ENCODE measurements at places on chromosomes 13 and 19. TPM values are rescaled to one million over a fixed set of nuclear protein-coding genes. Genes with fewer than 3 reads are reported as not detected.

DNA sequence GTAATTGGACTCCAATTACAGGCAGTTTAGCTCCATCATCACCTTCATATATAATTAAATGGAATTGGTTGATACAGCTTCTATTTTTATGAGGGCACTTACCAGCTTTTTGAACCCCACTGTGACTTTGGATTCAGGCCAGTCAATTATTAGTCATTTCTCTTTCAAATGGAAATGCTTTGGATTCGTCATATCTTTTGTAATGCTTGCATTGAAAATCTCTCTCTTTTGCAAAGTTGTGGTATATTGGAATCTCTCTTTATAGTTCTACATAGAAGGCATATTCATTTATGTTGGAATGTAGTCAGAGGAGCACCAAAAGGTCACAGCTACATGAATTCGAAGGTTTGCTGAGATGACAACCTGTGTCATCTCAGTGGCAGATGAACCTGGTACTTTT, 1074.3 kb upstream of the SLC10A2 start:
- H3K27ac ChIP-seq: no peak overlapping the region
- no peaks in the 10 kb centered on the region for H3K27me3 ChIP-seq
- no peak for DNase-seq
- no peaks in the 10 kb centered on the region for H3K36me3 ChIP-seq

GRCh38 chr13:32850316-32851052, 165.7 kb upstream of the KL start:
- H3K4me3 ChIP-seq: no peak overlapping the region
- peaks cover 6% of the 10 kb centered on the region for H3K4me1 ChIP-seq
- no peaks in the 10 kb centered on the region for H3K27me3 ChIP-seq

- no peaks in the 10 kb centered on the region for H3K36me3 ChIP-seq
- no peak overlapping the region for H3K4me3 ChIP-seq
- peak overlapping the region; percentile 74 for H3K27ac ChIP-seq
- H3K4me1 ChIP-seq: peaks cover 35% of the 10 kb centered on the region
These were observed 10.7 kb downstream of the RFX2 start for GRCh38 chr19:6099599-6099998.

DNA sequence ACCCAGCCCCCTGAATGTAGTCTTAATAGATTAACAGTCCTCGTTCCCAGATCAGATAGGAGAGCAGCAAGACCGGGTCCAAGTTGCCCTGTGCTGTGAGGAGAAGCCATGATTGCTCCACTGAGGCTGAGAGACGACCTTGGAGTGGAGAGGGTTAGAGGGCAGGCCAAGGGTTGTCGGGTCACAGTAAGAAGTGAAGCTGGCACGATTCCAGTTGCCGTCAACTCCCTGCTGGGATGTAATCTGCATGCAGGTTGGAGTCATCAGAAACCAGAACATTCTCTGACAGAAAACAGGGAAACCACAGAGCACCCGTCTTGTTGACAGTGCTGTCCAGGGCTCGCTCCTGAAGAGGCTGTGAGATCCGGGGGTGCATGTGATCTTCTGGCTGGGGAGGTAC, 19.0 kb upstream of the ATP11A start:
- H3K36me3 ChIP-seq: no peaks in the 10 kb centered on the region
- DNase-seq: no peak
- H3K4me1 ChIP-seq: no peaks in the 10 kb centered on the region
- H3K27me3 ChIP-seq: no peaks in the 10 kb centered on the region
- H3K4me3 ChIP-seq: no peak overlapping the region

GRCh38 chr13:67224148-67224846, 5.8 kb downstream of the PCDH9 start:
- H3K27ac ChIP-seq: peak overlapping the region; percentile 26
- H3K27me3 ChIP-seq: no peaks in the 10 kb centered on the region
- no peaks in the 10 kb centered on the region for H3K36me3 ChIP-seq
- peaks cover 9% of the 10 kb centered on the region for H3K4me1 ChIP-seq
- H3K4me3 ChIP-seq: peak overlapping the region; percentile 46
- peak; percentile 66 for DNase-seq

DNA sequence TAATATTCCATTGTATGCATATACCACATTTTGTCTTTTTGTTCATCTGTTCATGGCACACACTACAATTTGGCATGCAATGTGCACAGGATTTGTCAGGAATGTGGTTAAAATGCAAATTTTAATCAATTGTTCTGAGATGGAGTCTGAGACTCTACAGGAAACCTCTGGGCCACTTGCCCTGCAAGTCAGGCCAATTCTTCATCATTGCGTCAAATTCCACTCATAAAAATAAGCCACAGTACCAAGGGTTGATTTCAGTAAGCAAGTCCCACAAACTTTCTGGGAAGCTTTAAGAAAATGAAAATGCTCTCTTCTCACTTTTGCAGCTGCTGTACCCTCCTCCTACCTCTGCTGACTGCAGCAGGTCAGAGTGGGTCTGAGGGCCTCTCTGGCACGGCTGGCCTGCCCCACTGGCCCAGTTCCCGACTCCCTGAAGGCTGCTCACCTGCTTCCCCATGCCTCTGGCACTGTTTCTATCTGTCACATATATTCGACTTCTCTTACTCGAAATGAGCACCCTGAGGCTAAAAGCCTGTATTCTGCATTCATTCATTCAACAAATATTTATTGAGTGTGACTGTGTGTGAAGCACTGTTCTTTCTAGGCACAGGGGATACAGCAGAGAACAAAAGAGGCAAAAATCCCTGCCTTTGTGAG, 83.8 kb upstream of the WASF3 start:
- H3K4me1 ChIP-seq: peaks cover 11% of the 10 kb centered on the region

DNA sequence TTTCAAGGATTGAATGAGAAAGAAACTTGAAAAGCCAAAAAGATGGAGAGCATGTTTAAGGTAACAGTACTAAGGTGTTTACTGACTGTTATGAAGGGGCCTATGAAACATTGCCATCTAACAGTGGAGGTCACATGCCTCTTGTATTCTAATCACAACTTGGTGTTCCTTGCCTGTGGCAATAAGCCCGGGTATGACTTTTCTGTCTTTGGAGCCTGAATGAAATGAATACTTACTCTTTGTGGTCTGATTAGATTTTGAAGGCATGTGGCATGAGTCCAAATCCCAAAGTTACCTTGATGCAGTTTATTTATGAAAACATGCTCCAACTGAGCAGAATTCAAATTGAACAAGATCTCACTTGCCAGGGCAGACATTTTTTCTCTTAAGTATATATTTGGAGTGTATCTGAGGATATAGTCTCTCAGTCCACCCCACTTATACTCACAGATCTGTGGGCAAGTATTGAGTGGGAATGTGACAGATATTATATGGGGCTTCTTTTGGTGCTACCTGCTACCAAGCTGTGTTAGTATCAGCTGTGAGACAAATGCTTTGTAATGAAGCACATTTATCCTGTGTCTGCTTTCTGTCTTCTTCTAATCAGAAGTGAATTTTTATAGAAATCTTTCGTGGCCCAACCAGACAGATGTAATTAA, 67.5 kb downstream of the B3GLCT start:
- H3K4me3 ChIP-seq: no peak overlapping the region
- H3K27ac ChIP-seq: peak overlapping the region; percentile 74

DNA sequence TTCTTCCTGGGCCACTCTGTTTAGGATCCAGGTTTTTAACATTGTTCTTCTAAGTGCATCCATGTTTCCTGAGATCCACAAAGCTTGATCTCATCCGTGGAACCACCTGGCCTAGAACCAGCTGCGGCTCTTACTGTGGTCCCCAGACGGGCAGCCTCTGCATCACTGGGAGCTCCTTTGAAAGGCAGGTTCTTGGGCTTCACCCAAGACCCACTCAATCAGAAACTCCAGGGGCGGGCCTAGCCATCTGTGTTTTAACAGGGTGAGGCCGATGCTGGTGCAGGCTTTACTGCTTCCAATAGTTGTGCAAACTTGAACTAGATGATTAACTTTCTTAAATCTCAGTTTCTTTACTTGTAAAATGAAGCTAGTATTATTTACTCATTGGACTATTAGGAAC, 605.7 kb downstream of the FGF9 start:
- no peak overlapping the region for H3K4me3 ChIP-seq
- no peaks in the 10 kb centered on the region for H3K4me1 ChIP-seq
- H3K27me3 ChIP-seq: no peaks in the 10 kb centered on the region
- no peaks in the 10 kb centered on the region for H3K36me3 ChIP-seq
- no peak for DNase-seq

DNA sequence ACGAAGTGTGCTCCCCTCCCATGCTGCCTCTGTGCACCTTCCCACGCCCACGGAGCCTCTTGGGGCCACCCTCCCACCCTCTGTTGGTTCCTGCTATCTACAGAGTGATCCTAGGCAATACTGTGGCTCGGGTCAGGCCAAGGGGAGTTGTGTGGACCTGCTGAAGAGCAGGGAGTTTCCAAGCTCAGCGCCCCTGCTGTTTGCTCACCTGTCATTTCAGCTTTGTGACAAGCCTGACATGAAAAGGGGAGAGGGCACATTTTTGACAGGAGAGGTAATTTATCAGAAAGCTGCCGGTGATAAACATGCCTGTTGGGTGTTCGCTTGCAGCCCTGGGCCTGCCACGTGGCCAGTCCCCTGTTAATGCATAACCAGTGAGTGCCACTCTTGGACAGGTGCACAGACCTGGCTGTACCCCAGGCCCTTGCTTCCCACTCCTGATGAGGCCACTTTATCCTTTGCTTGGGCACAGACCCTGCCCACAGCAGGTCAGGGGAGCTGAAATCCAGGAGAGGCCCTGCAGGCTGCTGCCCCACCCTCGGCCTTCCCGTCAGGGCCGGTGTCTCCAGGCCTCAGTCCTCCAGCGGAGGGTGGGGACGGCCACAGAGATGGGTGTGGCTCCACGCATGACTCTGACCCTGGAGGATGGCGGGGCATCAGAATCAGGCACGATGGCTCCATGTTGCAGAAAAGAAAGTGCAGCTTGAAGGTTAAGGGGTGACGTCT, 201.5 kb upstream of the GPR12 start:
- H3K4me1 ChIP-seq: peaks cover 14% of the 10 kb centered on the region
- no peak overlapping the region for H3K27ac ChIP-seq
- peaks cover 3% of the 10 kb centered on the region for H3K27me3 ChIP-seq
- H3K36me3 ChIP-seq: no peaks in the 10 kb centered on the region

DNA sequence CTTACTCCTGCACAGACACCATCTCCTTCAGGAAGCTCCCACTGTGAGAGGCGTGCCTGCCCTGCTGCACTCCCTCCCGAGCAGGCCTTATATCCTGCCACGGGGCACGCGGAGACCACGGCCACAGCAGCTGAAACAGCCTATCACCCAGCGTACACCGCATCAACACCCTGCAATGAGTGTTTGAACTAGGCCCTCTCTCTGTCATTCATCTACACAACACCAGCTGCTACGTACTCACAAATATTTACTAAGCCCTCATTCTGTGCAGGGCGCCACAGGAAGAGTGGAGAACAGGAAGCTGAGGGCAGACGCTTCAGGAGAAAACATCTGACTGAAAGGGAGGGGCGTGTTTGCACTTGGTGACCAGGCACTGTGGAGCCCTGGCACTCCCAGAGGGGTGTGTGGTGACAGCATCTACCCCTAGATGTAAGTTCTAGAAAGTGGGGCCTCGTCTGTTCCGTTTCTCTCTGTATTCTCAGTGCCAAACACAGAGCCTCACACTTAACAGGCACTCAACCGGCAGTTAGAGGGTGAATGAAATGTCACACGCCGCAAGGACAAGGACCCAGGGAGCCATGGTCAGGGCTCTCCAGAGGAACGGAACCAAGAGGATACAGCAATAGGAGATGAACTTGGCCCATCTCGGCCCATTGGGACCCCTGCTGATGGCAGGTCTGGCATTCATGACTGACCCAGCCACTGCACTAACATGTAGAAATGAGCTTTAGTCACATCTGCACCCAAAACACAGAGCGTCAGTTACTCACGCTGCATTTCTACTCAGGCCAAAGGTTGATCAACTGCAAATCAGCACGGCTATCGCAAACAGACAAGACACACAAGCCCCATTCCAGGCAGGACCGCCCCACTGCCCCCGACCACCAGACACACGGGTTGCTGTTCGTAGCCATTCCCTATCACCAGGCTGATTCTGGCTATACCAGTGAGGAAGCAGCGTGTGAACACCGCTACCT, 15.7 kb downstream of the RANBP3 start:
- no peak for DNase-seq
- H3K27me3 ChIP-seq: no peaks in the 10 kb centered on the region
- H3K4me1 ChIP-seq: peaks cover 82% of the 10 kb centered on the region
- no peak overlapping the region for H3K4me3 ChIP-seq
- H3K36me3 ChIP-seq: peaks cover 10% of the 10 kb centered on the region

GRCh38 chr13:97639236-97639635, 205.3 kb downstream of the RAP2A start:
- H3K27me3 ChIP-seq: no peaks in the 10 kb centered on the region
- no peak overlapping the region for H3K4me3 ChIP-seq
- H3K4me1 ChIP-seq: no peaks in the 10 kb centered on the region
- DNase-seq: no peak
- H3K27ac ChIP-seq: no peak overlapping the region

DNA sequence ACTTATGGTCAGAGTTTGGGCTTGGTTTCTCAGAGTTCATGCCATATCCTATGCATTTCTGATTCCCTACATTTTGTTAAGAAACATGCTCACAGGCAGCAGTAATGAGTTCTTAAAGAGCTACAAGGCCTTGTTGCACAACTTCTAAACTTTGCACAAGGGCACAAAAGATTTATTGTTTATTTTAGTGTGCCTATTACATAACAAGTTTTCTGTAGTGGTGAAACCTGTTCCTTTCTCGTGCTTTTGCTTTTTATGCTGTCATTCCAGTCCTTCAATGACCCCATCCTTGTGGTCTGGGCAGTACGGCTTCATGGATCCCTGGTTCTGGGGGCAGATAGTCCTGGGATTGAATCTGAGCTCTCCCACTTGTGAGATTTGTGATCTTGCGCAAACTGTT, 17.8 kb downstream of the ZNF507 start:
- peak overlapping the region; percentile 40 for H3K27ac ChIP-seq
- peaks cover 12% of the 10 kb centered on the region for H3K4me1 ChIP-seq
- DNase-seq: no peak
- no peak overlapping the region for H3K4me3 ChIP-seq
- peaks cover 80% of the 10 kb centered on the region for H3K36me3 ChIP-seq
- H3K27me3 ChIP-seq: peaks cover 72% of the 10 kb centered on the region

DNA sequence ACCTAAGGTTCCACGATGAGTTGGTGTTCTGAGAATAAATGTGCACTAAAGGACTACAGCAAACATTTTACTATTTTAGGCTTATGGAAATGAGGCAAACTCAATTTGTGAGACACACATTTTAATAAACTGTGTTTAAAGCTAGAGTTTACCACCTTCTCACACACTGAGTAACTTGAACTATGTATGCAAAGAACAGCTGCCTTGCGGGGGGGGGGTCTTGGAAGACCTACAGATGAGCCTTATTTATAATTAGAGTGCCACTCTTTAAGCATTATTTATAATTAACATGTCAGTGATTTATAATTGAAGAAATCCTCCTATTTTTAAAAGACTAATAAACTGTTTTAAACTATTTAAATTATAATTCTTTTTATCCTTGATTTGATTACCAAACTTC, 300.4 kb downstream of the DLEU7 start:
- H3K4me3 ChIP-seq: no peak overlapping the region
- H3K4me1 ChIP-seq: no peaks in the 10 kb centered on the region
- H3K27ac ChIP-seq: no peak overlapping the region
- H3K27me3 ChIP-seq: no peaks in the 10 kb centered on the region

The MISP gene
- total RNA-seq: not detected

The ZNF471 gene
- total RNA-seq: 4.5 TPM

The MCEMP1 gene
- not detected for total RNA-seq

The PSG4 gene
- total RNA-seq: not detected

The RGCC gene
- 35.1 TPM for total RNA-seq

The ZNF101 gene
- total RNA-seq: 5.4 TPM

The KCNJ14 gene
- 0.44 TPM for total RNA-seq

The HSPBP1 gene
- total RNA-seq: 26.7 TPM

The CYP2S1 gene
- total RNA-seq: 0.42 TPM
